ENCODE measurements at places on chromosomes 5 and 9. TPM values are rescaled to one million over a fixed set of nuclear protein-coding genes. Genes with fewer than 3 reads are reported as not detected.

SLC24A2 gene
- total RNA-seq: not detected

C8G gene
- not detected for total RNA-seq

SHOC1 gene
- total RNA-seq: not detected

RETREG1 gene
- 17.0 TPM for total RNA-seq

- DNase-seq: no peak
Measured at GRCh38 chr5:45643056-45643455, 53.1 kb downstream of the HCN1 start.

- DNase-seq: no peak
Measured at GRCh38 chr9:84190411-84190810, 150.1 kb downstream of the SLC28A3 start.

DNA sequence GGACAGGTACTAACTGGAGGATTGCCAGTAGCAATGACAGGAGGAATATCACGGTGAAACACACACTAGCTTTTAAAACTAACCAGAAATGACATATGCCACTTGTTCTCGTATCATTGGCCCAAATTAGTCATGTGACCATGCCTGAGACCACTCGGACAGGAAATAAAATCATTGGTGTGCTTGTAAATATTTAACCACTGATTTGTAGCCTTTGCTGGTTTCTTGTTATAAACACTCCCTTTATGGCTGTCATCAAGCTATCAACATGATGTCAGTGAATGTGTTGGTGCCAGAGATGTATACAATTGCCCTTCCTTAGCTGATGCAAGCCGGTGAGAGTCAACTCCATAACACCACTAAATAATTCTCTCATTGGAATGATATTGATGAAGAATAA is 123.7 kb upstream of the ANKH start:
- no peak for DNase-seq

- DNase-seq: no peak
Measured at GRCh38 chr9:109886617-109887016, 106.6 kb downstream of the PALM2AKAP2 start.

- DNase-seq: no peak
Measured at GRCh38 chr5:168362097-168362885, 70.8 kb downstream of the WWC1 start.

- DNase-seq: no peak
Measured at GRCh38 chr9:23587903-23588302, 238.1 kb downstream of the ELAVL2 start.

- no peak for DNase-seq
Measured at GRCh38 chr5:136018814-136019783, 9.7 kb upstream of the TGFBI start.

DNA sequence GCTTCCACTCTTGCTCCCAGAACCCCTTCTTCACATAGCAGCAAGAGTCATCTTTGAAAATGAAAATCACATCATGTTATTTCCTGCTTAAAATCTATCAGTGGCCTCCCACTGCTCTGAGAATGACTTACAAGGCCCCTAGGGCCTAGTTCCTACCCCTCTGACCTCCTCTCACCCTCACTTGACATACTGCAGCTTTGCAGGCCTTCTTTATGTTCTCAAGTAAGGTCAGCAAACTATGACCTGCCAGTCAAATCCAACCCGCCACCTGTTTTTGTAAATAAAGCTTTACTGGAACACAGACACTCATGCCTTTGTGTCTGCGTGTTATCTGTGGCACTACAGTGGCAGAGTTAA is 185.7 kb downstream of the NR3C1 start:
- DNase-seq: no peak

DNA sequence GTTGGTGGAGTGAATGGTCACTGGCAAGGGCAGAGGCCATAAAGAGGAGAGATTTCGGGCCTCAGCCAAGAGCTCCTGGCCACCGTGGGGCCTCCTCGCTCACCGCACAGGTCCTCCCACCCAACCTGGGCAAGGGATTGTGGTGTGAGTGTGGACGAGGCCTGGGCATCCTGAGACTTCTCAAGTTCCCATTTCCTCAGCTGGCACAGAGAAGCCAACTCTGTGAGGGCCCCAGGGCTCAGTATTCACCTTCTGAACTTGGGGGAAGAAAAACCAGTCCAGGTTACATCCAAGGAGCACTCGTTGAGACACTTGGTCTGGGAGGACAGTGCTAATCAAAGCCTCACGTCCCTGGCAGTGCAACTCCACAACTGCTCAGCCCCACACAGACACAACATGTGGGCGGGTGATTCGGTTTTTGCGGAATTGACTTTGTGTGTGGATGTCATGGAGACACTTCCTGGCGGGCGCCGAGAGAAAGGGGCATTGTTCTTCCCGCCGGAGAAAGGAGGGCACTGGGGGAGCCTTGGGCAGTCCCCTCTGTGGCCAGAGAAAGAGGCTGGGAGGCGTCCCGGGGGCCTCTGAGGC is 28.5 kb upstream of the NKD2 start:
- DNase-seq: no peak

DNA sequence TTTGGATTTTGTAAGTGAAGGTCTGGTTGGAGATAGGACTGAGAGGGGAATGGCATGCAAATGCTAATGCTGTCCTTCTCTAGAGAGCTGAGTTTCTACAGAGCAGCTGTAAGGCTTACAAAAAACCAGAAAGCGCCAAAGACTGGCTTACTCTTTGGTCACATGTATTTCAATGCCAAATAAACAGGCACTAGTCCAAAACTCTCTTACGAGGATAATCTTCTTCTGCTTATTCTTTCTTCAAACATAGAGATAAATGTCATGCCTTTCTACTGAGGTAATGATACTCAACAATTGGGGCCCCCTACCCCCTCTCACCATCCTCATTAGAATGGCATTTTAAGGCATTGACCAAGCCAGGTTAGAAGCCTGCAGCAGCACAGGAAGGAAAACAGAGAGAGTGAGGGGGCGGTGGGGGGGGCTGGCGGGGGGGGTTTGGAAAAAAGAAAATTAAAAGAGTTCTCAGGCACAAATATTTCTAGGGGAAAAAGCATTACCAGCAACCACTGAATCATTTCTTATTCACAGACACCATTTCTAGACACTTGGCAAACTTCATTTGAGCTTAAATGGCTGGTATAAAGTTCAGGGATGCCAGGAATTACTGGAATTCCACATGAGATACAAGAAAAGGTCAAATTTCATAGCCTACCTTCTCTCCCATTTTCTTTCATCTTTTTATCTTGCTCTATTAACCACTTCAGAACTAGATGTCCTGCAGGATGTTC is 34.0 kb downstream of the PUM3 start:
- DNase-seq: peak; percentile 52

DNA sequence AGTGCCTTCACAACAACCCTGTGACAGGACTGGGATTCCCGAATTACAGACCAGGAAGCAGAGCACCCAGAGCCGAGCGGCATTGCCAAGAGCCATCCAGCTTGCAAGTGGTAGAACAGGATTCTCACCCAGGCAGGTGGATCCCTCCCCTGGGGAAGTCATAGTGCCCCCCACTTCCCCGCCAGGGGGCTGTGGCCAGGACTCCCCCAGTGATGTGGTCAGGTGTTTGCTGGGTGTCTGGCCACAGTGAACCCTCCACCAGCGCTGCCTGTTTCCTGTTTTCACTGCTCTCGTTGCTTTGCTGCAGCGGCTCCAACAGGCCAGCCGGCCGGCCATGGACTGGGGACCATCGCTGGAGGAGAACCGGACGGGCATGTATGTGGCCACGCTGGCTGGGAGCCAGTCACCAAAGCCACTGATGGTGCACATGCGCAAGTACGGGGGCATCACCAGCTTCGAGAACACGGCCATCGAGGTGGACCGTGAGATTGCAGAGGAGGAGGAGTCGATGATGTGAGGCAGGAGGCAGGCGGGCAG is 19.3 kb downstream of the SLC6A7 start:
- peak; percentile 18 for DNase-seq
